ENCODE measurements at places on chromosomes 3 and 15.

DNA sequence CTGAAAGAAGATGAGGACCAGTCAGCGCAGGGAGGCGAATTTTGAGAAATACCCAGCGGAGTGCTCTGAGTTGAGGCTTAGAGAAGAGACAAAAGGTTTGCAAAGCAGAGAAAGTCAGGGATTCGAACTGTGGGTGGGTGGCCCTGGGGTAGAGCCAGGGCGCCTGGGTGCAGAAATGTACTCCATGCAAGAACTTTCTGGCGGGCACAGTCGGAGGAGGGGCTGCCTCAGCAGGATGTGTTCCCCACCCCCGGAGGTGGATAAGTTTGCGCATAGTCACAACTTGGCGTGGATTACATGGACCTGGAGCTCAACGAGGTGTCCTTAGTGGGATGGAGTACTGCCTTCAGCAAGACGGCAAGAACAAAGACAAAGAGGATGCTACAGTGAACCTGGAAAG lies 117.3 kb upstream of the ALDH1A3 start:
- no peak for DNase-seq

DNA sequence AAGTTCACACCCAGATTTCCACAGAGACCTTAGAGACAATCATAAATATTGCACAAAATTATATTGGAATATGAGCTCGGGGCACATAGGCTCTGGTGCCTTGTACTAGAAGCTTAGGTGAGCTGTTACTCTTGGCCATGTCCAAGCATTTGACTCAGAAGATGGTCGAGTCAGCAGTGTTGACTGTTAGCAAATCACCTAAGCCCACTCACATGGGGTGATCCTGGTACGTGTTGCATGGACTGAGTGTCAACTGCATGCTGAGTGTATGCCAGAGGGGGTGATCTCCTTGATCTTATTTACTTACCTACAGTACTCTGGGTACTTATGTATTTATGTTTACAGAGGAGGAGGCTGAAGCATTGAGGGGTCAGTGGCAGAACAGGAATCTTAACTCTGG lies 14.0 kb downstream of the SMAD3 start:
- DNase-seq: no peak

DNA sequence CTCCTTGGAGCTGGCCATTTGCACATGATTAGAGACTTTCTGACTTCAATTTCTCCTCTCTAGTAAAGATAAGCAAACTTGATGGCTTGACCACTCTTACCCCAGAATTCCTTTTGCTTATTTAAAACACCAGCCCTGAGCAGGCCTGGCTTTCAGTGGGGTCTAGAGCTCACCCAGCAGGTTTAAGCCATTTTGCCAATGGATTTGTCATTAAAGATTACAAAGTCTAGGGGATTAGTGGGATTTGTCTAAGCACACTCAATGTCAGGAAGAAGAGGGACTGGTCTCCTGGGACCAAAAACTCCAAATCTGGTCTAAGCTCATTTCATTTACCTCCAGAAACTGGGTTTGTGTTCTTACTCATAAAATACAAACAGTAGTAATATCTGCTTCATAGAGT lies 57.3 kb upstream of the SNTN start:
- DNase-seq: no peak

DNA sequence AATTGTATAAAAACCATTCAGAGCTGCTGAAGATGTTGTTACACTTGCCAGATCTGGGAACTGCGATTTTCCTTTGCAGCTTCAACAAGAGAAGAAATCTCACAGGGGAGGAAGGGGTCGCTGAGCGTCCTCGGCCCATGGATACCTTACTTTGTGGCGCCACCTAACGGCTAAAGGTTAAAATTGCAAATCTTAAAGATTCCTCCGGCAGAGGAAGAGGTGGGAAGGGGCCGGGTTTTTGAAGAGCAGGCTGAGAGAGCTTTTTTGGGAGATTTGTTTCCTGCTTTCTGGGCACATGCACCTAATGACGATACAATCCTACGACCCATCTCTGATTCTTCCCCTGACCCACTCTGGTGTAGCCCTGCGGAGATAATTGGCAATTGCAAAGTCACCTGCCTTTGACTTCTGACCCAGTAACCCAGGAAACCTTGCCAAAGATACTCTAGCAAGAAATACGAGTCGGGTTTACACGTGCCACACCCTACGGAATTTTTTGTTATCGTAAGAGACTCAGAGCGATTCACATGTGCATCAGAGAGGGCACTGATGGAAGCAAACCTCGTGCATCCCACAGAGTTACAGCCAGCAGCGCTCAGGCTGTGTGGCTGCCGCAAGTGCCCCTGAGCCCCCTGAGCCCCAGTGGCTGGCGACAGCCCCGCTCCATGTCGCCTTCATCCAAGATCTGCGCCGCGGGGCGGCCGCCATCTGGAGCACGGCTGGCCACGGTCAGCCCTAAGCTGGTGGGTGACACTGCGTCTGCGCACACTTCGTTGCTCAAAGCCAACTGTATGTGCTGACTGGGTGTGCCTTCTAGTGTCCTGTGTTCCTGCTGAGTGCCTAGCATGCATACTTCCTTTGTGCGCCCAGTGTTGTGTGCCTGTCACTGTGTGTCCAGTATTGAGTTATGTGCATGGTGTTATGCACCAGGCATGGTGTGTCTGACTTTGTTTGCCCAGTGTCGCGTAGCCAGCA lies 55.2 kb upstream of the CHRNA7 start:
- DNase-seq: no peak

DNA sequence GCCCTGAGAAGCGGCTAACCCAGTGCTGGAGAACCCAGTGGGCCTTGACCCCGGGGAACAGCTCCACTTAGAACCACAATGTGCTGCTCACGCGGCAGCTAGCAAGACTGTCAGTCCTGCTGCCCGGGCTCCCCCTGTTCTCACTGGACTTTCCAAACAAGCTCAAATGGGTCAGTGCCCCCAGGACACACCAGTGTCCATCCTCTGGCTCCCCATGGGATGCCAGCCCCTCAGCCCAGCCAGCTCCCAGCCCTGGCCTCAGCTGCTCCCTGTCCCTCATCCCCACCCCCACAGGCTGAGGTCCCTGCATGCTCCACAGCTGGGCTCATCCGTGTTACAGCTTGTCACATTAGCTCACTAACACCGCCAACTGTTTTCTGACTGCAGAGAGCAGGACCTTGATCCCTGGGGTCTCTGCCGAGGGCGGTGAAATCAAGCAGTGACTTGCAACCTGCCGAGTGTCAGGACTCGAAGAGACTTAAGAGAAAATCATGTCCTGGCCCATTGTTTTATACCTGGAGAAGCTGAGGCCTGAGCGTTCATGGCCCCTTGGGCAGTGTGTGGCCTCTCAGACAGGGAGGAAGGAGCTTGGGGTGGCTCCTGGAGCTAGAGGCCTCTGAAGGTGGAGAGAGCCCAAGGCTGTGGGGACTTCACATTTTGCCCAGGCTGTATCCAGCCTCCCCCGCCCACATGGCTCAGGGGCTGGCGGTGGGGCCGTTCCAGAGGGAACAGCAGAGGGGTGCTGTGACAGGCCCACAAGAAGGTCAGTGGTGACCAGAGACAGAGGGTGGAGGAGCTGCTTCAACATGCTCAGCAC lies 157.5 kb downstream of the MEGF11 start:
- no peak for DNase-seq

- no peak for DNase-seq
Measured at GRCh38 chr15:91555312-91555711, 298.2 kb upstream of the SLCO3A1 start.

DNA sequence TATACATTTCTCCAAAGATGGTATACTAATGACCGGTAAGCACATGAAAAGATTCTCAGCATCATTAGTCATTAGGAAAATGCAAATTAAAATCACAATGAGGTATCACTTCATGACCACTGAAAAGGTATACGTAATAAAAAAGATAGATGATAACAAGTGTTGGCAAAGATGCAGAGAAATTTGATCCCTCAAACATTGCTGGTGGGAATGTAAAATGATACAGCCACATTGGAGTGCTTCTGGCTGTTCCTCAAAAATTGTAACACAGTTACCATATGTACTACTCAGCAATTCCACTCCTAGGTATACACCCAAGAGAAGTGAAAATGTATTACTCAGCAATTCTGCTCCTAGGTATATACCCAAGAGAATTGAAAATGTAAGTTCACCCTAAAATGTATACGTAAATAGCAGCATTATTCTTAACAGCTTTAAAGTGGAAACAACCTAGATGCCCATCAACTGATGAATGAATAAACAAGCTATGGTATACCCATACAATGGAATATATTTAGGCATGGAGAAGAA lies 25.0 kb upstream of the KY start:
- DNase-seq: peak; percentile 16

- DNase-seq: no peak
Measured at GRCh38 chr15:27646531-27646930, 452.6 kb downstream of the OCA2 start.

- no peak for DNase-seq
Measured at GRCh38 chr3:42994595-42994994, 15.5 kb downstream of the GASK1A start.

DNA sequence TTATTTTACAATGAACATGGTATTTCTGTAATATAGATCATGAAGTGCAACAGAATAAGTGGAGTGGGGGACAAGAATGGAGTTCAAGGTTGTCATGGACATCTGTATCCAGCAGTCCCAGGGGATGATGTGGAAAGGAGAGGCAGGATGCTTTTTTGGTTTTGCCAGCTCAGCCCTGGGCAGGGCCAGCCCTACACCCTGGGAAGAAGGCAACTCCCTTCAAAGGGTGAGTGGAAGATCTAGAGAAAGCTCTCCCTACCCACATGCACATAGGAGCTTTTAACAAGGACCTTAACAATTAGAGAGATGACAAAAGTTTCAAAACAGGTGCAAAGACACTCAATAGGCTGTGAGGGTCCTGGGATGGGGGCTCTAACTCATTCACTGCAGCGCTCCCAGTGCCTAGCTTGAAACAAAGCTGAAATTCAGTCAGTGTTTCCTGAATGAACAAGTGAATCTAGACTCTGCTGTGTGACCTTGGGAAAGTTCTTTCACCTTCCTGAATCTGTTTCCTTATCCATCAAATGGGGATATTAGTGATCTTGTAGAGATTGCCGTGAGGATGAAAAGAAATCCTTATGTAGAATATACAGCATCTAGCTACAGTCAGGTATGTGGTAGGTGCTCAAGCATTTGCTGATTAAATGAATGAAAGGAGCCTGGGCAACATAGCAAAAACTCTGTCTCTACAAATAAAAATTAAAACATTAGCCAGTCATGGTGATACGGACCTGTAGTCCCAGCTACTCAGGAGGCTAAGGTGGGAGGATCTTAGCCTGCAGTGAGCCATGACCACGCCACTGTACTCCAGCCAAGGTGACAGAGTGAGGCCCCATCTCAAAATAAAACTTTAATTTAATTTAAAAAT lies 14.3 kb downstream of the BHLHE40 start:
- DNase-seq: no peak

GRCh38 chr3:69914395-69914794 lies 85.1 kb upstream of the SAMMSON start:
- DNase-seq: no peak

DNA sequence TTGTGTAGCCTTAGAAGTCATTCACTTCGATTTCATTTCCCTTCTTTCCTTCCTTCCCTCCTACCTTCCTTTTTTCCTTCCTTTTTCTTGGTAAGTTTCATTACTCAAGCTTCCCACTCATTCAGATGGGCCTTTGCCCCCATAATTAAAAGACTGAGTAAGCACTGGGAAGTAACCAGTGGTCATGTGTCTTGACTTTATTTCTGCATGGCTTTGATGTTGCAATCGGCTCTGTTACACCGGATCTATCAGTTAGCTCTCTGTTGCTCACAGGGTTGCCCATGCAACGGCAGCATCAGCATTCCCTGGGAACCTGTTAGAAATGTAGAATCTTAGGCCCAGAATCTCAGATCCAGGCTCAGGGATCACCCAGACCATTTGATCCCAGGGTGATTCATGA lies 25.6 kb upstream of the LARS2 start:
- no peak for DNase-seq

DNA sequence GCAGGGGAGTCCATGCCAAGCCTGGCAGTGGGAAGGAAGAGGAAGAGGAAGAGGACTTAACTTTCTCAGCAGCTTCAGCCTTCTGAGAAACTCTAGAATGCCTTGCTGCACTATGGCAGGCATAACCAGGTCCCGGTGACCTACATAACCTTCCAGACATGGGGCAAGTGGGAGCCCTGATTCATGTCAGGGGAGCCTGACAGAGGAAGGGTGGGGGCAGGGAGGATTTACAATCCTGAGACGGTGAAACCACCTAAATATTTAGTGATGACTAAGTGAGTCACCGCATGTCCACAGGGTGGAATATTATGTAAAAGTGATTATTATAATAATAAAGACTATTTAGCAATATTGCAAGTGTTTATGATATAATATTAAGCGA lies 46.7 kb downstream of the AMOTL2 start:
- DNase-seq: no peak

DNA sequence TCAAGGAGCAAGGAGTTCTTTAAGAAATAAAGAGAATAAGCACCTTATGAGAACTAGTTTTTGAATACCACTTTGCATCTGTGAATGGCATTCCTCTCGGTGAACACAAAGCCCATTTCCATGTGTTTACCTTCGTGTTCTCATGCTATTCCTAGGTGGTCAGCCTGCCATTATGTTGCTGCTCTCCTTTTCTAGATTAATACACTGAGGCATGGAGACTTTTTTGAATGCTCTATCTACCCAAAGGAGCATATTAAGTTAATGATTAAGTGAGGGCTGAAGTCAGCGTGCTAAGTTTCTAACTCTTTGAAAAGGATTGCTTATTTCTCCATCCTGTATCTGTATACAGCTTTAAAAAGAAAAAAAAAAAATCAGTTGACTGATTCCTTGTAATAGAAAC lies 394.5 kb downstream of the MECOM start:
- no peak for DNase-seq

- no peak for DNase-seq
Measured at GRCh38 chr3:82259994-82260393, 498.5 kb upstream of the GBE1 start.

- DNase-seq: no peak
Measured at GRCh38 chr3:98402507-98402906, 12.0 kb downstream of the OR5K3 start.

- DNase-seq: no peak
Measured at GRCh38 chr15:56798639-56799038, 65.3 kb upstream of the ZNF280D start.

- no peak for DNase-seq
Measured at GRCh38 chr3:151866711-151867410, 6.6 kb upstream of the SUCNR1 start.

- DNase-seq: no peak
Measured at GRCh38 chr15:92326236-92326635, 67.4 kb upstream of the ST8SIA2 start.

DNA sequence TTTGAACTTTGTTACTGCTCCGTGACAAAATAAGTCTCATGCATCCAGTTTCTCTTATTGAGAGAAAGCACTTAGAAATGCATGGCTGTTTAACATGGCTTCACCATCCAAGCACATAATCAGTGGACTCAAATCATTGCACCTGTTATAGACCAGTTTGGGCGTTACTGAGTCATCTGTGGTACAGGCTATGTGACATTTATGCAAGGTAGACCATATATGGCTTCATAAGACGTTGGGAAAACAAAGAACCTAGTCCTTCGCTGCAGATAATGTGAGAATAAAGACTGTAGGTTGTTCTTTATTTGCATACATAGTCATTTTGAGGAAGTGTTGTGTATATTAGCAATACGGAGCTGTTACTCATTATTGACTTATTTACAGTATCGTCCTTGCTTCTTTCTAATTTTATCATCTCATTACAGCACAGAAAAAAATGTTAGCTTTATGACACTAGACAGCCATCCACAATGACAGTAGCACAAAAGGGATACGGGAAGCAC lies 374.7 kb downstream of the IL5RA start:
- DNase-seq: peak; percentile 3
